ENCODE measurements at places on chromosomes 7 and 10.

- no peak overlapping the region for H3K4me3 ChIP-seq
- H3K27me3 ChIP-seq, result peaks cover 4% of the 10 kb centered on the region
- H3K36me3 ChIP-seq, result no peaks in the 10 kb centered on the region
- no peak for DNase-seq
- H3K27ac ChIP-seq, result no peak overlapping the region
These were observed 246.1 kb downstream of the AUTS2 start for GRCh38 chr7:69844264-69844868.

GRCh38 chr10:117746541-117747448 lies 204.2 kb downstream of the EMX2 start:
- no peak for DNase-seq
- no peaks in the 10 kb centered on the region for H3K27me3 ChIP-seq
- H3K27ac ChIP-seq, result no peak overlapping the region
- H3K4me3 ChIP-seq, result no peak overlapping the region
- no peaks in the 10 kb centered on the region for H3K36me3 ChIP-seq

- H3K27me3 ChIP-seq, result no peaks in the 10 kb centered on the region
- no peaks in the 10 kb centered on the region for H3K36me3 ChIP-seq
- H3K4me1 ChIP-seq, result no peaks in the 10 kb centered on the region
- no peak for DNase-seq
These were observed 406.5 kb downstream of the PLXNA4 start for GRCh38 chr7:132169730-132170129.

DNA sequence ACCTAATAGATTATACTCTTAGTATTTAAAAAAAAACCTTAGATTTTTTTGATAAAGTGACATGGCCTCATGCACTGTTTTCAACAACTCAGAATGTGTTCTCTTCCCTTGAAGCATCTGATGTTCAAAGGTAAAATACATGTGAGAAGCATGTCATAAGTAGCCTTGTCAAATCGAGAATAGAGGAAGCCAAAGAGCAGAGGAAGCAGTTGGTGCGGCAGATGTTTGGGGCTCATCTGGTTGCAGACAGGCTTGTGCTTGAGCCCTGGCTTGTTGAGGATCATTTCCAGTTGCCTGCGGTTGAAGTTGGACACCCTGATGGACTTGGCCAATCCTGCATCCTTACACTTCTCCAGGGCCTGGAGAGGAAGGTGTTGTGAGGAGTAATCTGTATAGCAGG lies 59.2 kb downstream of the AKR1E2 start:
- no peak overlapping the region for H3K27ac ChIP-seq
- H3K36me3 ChIP-seq, result no peaks in the 10 kb centered on the region
- no peaks in the 10 kb centered on the region for H3K4me1 ChIP-seq
- DNase-seq, result no peak
- no peak overlapping the region for H3K4me3 ChIP-seq
- H3K27me3 ChIP-seq, result no peaks in the 10 kb centered on the region

Measured in psoas muscle (tissue), 8 donors.